ENCODE measurements at places on chromosomes 5 and 9. TPM values are rescaled to one million over a fixed set of nuclear protein-coding genes. Genes with fewer than 3 reads are reported as not detected.

GRCh38 chr9:92607088-92607487 is 62.8 kb downstream of the IPPK start:
- no peak overlapping the region for H3K4me3 ChIP-seq
- H3K27me3 ChIP-seq, result no peaks in the 10 kb centered on the region
- H3K36me3 ChIP-seq, result no peaks in the 10 kb centered on the region
- H3K27ac ChIP-seq, result no peak overlapping the region
- DNase-seq, result peak; percentile 17

GRCh38 chr5:151912360-151912759 is 12.3 kb downstream of the GLRA1 start:
- H3K4me1 ChIP-seq, result no peaks in the 10 kb centered on the region
- no peak for DNase-seq
- no peaks in the 10 kb centered on the region for H3K36me3 ChIP-seq
- H3K27ac ChIP-seq, result no peak overlapping the region
- no peak overlapping the region for H3K4me3 ChIP-seq

DNA sequence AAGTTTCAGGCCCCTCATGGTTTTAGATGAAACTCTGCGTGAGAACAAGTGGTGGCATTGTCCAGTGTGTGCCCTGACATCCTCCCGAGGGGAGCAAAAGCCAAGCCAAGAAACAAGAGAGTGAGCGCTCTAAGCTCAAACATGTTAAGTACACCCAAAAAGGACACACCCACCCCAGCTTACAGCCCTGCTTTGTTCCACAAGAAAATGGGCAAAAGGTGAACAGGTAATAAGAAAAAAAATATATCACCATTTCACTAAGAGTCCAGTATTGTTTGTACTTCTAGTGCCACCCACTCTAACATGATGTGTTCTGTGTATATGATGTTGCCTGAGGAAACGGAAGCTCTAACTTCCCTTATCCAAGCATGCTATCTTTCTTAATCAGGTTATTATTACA is 278.2 kb downstream of the SLIT3 start:
- no peak for DNase-seq
- H3K36me3 ChIP-seq, result no peaks in the 10 kb centered on the region
- H3K4me1 ChIP-seq, result no peaks in the 10 kb centered on the region

DNA sequence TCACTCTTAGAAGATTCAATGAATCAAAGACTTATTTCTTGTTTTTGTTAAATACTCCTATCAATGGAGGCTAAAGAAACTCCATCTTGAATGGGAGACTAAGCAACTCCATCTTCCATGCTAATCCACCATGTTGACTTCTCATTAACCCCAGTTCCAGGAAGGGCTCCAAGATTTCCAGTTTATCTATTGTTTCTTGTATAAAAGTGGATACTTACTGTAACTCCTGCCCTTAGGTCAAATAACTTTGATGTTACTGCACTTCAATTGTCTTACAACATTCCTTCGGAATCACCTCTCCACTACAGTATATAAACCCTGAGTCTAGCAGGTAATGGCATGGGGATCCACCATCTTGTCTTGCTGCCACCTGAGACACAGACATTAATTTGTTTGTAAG is 63.0 kb downstream of the PUM3 start:
- H3K4me3 ChIP-seq, result no peak overlapping the region
- H3K27ac ChIP-seq, result no peak overlapping the region
- no peaks in the 10 kb centered on the region for H3K4me1 ChIP-seq

- H3K27me3 ChIP-seq, result no peaks in the 10 kb centered on the region
- no peak overlapping the region for H3K27ac ChIP-seq
Measured at GRCh38 chr5:119470851-119471451, 18.7 kb downstream of the HSD17B4 start.

Gene LCN1
- not detected for total RNA-seq

- H3K27me3 ChIP-seq, result no peaks in the 10 kb centered on the region
- H3K4me1 ChIP-seq, result no peaks in the 10 kb centered on the region
Measured at GRCh38 chr5:128258372-128258771, 174.8 kb downstream of the SLC12A2 start.

Gene MIGA2
- 57.7 TPM for total RNA-seq

- DNase-seq, result peak; percentile 81
- H3K27ac ChIP-seq, result no peak overlapping the region
- H3K27me3 ChIP-seq, result no peaks in the 10 kb centered on the region
- H3K4me1 ChIP-seq, result peaks cover 5% of the 10 kb centered on the region
Measured at GRCh38 chr9:14993061-14993800, 83.0 kb upstream of the FREM1 start.

GRCh38 chr9:124580186-124580585 is 73.0 kb upstream of the NR5A1 start:
- DNase-seq, result no peak
- no peak overlapping the region for H3K27ac ChIP-seq
- no peaks in the 10 kb centered on the region for H3K36me3 ChIP-seq
- H3K4me3 ChIP-seq, result no peak overlapping the region
- H3K4me1 ChIP-seq, result peaks cover 7% of the 10 kb centered on the region

Gene CBY3
- not detected for total RNA-seq

GRCh38 chr5:83470526-83471404 is 779 bp upstream of the VCAN start:
- no peak overlapping the region for H3K27ac ChIP-seq
- no peaks in the 10 kb centered on the region for H3K36me3 ChIP-seq
- no peak for DNase-seq
- H3K27me3 ChIP-seq, result peaks cover 23% of the 10 kb centered on the region
- peaks cover 40% of the 10 kb centered on the region for H3K4me1 ChIP-seq
